ENCODE measurements at places on chromosomes 7 and 10.

GRCh38 chr10:44045020-44045419 lies 339.9 kb downstream of the CXCL12 start:
- DNase-seq: no peak

GRCh38 chr10:17951868-17952371 lies at the start of gene SLC39A12:
Gene SLC39A12, plus strand, starts transcription at chr10:17951918. Its CDS starts 1,359 bp downstream, at chr10:17953277.
- no peak for DNase-seq

DNA sequence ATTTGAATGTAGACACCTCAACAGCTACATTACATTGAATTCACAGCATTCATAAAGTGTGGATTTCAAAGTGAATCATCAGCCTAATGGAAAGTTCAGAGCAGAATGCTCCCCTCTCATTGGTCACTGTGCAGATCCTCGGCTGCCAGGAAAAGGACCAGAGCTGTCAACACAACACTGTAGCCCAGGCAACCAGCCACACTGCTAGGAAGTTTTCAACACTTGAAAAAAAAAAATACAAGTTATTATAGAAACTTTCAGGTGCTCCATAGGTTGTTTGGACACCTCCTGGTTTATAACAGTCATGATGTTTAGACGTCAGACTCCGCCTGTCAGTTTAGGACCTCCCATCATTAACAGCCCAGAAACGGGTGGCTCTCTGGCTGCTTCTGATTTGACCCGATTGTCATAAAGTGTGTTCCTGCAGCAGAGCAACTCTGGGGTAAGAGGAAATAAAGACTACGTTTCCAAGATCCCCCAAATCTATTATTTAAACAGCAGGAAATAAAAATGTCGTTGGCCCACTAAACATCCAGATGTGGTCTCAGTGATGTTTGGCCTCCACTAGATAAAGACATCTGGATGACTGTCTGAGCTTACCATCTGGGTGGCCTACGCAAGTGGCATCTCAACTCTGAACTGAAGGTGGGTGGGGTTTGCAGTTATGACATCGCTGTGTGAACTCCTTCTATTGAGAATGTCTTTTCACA lies 117.4 kb downstream of the CABCOCO1 start:
- no peak for DNase-seq

- no peak for DNase-seq
These were observed 2.0 kb downstream of the FXYD4 start for GRCh38 chr10:43373461-43373860.

DNA sequence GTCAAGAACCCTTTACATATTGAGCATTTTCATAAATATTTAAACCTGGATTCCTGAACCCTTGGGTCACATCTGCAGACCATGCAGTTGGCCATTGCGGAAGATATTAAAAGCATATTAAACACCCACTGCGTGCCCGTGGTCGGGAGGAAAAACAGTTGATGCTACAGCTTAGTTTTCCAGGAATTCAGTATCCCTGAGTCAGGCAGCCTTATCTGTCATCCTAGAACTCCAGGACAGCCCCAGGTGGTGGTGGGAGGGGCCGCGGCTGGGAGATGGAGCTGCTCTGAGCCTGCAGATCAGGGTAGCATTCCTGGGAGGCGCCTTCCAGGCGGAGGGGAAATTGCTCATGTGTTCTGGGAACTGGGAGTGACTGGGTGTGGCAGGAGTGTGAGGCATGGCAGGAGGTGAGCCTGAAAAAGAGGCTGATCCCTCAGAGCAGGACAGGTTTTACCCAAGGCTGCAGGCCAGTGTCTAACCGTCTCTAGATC lies 222.9 kb upstream of the SH2B2 start:
- no peak for DNase-seq

- no peak for DNase-seq
These were observed 913.9 kb upstream of the AUTS2 start for GRCh38 chr7:68684246-68684839.

DNA sequence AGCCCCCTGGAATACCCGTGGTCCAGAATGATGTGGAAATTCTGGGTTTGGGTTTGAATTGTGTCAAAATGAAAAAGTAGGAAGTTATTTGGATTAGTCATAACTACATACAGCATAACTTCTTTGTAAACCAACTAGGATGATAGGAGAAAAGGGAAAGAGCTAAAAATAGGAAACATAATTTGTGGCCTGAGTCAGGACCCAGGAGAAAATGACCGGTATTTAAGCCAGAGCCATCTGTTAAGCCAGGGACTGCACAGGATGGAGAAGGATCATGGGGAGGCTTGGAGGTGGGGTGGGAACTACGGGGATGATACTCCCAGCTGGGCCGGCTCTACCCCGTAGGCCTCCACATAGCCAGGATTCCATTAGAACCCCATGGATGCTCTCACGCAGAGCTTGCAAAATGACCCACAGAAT lies 98.6 kb downstream of the MYOF start:
- DNase-seq: no peak
